ENCODE measurements at places on chromosomes 2 and 18.
A peak's percentile ranks its signal among the peaks of the same experiment; 100 is the strongest.

- no peaks in the 10 kb centered on the region for H3K36me3 ChIP-seq
- H3K27ac ChIP-seq = no peak overlapping the region
- H3K27me3 ChIP-seq = no peaks in the 10 kb centered on the region
- no peak overlapping the region for H3K4me3 ChIP-seq
- DNase-seq = no peak
- H3K4me1 ChIP-seq = no peaks in the 10 kb centered on the region
Measured at GRCh38 chr18:44325903-44326635, 354.6 kb upstream of the SETBP1 start.

DNA sequence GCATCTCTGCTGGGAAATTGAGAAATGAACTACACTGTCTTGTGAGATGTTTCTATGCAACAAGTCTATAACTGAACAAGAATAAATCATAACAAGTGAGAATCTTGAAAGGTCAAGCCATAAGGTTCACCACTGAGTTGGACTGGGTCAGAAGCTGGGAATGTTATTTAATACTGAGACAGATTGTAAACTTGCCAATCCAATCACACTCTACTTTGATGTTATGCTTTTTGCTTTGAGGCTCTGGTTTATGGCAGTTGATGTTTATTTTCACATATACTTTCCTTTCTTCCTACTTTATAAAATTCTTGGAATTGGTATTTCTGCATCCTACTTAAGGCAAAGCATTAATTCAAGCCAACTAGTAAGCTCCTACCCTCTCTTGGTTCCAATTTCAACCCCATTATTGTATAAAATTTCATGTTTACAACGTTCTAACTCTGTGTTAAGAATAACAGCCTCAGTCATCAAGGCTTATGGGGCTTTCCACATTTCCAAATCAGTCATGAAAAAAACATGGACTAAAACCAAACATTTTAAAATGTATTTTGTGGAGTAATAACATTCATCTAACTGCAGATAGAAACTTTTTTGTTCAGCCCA lies 533.4 kb downstream of the NYAP2 start:
- H3K4me1 ChIP-seq = no peaks in the 10 kb centered on the region
- no peak for DNase-seq

DNA sequence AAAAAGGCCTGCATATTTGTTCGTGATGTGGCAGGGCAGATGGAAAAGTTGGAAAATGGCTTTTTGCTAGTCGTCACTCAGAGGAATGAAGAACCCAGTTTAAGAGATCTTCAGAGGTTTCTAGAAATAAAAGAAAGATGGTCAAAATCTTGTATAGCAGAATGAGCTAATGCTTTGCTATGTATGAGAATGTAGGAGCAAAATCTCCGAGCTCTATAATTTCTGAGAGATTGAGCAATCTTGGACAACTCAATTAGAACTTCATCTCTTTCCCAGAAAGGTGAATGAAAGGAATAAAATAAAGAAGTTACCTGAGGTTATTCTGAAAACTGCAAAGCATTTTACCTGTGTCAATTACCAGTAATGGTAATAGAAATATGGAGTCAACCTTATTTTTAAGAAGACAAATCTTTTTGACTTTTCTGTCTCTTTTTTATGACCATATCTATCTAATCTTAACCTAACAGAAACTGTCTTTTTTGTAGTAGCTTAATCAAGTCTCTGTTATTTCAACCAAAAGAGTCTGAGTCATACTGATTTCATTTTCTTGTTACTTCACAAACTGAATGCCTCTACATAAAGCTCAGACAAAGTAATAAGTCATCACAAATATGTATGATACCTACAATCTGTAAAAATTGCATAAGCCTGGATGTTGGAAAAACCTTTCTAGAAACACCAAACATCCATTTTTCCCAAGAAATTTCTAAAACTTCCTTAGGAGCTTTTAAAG lies 32.5 kb downstream of the CCDC68 start:
- H3K27me3 ChIP-seq = no peaks in the 10 kb centered on the region
- H3K27ac ChIP-seq = no peak overlapping the region
- no peaks in the 10 kb centered on the region for H3K4me1 ChIP-seq
- DNase-seq = no peak
- no peaks in the 10 kb centered on the region for H3K36me3 ChIP-seq

- no peaks in the 10 kb centered on the region for H3K36me3 ChIP-seq
- H3K27ac ChIP-seq = no peak overlapping the region
- no peak overlapping the region for H3K4me3 ChIP-seq
- H3K4me1 ChIP-seq = no peaks in the 10 kb centered on the region
- no peak for DNase-seq
Measured at GRCh38 chr2:106614511-106615291, 127.5 kb downstream of the CD8B2 start.

DNA sequence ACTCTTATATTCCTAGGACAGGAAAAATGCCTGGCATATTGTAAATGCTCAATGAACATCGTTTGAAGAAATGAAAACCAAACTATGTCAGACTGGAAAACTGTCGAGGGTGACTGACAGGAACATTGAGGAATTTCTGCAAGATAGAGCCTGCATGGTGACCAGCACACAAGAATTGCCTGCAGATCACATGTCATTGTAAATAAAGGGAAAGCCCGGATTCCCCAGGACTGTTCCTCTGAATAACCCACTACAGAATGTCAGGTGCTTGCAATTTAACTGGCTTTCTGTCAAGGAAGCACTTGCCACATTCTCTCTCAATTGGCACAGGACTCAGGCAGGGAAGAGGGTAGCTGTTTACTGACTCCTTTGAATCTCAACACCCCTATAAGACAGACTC lies 129.0 kb upstream of the REG3G start:
- H3K27ac ChIP-seq = no peak overlapping the region
- no peak overlapping the region for H3K4me3 ChIP-seq
- no peaks in the 10 kb centered on the region for H3K27me3 ChIP-seq
- H3K36me3 ChIP-seq = no peaks in the 10 kb centered on the region
- no peaks in the 10 kb centered on the region for H3K4me1 ChIP-seq

DNA sequence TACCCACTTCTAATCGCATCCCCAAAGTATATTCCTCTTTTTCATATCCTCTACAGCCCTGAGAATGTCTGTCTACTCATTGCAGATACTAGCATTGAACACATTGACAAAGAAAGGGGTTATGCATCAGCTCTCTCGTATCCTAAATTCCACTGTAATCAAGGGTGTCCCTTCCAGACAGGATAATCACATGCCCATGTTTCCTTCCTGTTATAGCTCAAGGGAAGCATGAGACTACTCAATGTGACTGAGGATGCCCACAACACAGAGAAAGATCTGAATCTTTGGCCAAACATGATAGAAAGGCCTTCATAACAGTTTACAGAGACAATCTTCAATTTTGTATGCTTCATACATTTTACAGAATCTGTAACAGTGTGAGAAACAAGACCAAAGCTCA lies 69.2 kb downstream of the HIBCH start:
- no peak overlapping the region for H3K27ac ChIP-seq
- no peak for DNase-seq
- no peaks in the 10 kb centered on the region for H3K4me1 ChIP-seq
- no peak overlapping the region for H3K4me3 ChIP-seq
- no peaks in the 10 kb centered on the region for H3K27me3 ChIP-seq

GRCh38 chr2:28681606-28682005 lies 70.0 kb upstream of the PPP1CB start:
- DNase-seq = no peak
- no peaks in the 10 kb centered on the region for H3K36me3 ChIP-seq
- no peaks in the 10 kb centered on the region for H3K27me3 ChIP-seq
- no peak overlapping the region for H3K4me3 ChIP-seq
- H3K27ac ChIP-seq = peak overlapping the region; percentile 36
- peaks cover 29% of the 10 kb centered on the region for H3K4me1 ChIP-seq

DNA sequence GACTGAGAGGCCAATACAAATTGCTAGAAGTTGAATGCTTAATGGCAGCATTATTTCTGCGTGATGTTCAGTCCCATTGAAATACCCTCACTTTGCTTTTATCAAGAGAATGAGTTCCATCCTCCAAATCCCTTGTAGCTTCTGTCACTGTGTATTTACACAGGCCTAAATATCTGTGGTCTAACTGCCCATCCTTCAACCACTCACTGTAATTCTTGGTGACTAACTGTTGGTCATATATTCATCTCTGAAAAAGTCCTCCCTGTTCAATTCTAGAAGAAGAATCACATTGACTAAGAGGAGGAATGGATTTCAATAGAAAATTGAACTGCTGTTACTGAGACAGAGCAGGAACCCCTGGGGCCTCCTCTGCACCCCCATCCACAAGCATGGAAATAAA lies 74.2 kb upstream of the L3MBTL4 start:
- H3K4me3 ChIP-seq = no peak overlapping the region
- H3K36me3 ChIP-seq = no peaks in the 10 kb centered on the region
- no peaks in the 10 kb centered on the region for H3K4me1 ChIP-seq
- H3K27me3 ChIP-seq = no peaks in the 10 kb centered on the region

DNA sequence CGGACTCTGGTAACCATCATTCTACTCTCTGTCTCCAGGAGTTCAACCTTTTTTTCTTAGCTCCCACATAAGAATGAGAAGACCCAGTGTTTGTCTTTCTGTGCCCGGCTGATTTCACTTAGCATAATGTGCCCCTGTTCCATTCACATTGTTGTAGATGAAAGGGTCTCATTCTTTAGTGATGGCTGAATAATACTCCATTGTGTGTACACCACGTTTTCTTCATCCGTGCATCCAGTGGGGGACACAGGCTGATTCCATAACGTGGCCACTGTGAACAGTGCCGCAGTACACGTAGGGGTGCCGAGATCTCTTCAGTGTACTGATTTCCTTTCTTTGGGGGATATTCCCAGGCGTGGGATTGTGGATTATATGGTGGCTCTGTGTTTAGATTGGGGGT lies 72.3 kb upstream of the NFATC1 start:
- H3K36me3 ChIP-seq = peaks cover 3% of the 10 kb centered on the region
- H3K4me1 ChIP-seq = peaks cover under 1% of the 10 kb centered on the region
- no peak overlapping the region for H3K4me3 ChIP-seq
- H3K27me3 ChIP-seq = no peaks in the 10 kb centered on the region
- H3K27ac ChIP-seq = no peak overlapping the region

DNA sequence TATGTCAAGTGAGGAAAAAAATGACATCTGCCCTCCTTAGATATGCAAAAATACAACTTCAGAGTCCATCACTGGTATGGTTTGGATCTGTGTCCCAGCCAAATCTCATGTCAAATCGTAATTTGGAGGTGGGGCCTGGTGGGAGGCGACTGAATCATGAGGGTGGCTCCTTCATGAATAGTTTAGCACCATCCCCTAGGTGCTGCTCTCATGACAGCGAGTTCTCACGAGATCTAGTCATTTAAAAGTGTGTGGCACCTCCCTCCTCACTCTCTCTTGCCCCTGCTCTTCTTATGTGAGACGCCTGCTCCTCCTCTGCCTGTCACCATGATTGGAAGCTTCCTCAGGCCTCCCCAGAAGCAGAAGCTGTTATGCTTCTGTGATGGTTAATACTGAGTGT lies 5.9 kb upstream of the PSMA8 start:
- no peak for DNase-seq
- H3K27ac ChIP-seq = no peak overlapping the region
- H3K4me3 ChIP-seq = no peak overlapping the region
- H3K27me3 ChIP-seq = no peaks in the 10 kb centered on the region
- H3K4me1 ChIP-seq = no peaks in the 10 kb centered on the region

DNA sequence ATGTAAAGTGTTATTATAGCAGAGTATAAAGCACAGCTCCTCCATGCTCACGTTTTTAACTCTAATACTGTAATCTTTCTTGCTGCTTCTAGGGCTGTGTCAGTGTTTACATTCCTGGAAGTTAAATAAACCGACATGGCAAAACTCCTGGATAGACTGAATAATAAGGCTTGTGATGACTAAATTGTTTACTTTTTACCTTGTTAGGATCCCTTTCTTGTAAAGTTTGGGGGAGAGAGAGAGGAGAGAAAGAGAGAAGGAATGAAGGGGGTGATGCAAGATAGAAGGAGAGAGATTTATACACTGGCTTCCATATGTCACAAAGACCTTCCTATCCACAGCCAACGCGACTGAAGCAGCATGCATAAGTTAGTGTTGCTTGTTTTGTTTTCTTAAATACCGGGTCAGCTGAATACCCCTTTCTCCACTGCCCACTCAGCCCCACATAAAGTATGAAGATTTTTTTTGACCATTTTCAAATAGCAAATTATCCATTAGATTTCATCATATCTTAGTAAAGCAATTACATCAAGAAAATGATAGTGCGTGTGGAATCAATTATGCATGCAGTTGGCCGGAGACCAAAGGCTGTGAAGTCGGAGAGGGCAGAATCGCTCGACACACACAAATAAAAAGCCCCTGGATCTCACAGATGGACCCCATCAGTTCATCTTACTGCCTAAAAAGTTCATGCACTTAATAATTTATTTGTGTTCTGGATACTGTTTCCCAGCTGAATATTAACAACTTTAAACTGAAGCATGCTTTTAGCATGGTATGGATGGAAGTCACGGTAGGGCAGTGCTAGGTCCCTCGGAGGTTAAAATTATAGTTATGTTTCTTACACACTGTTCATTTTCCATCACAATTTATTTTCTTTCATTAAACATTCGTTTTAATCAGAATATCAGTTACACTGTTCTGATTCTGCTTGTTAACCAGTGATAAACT lies 20.1 kb downstream of the BCL11A start:
- H3K27me3 ChIP-seq = no peaks in the 10 kb centered on the region
- no peak for DNase-seq
- H3K4me3 ChIP-seq = no peak overlapping the region
- no peak overlapping the region for H3K27ac ChIP-seq

DNA sequence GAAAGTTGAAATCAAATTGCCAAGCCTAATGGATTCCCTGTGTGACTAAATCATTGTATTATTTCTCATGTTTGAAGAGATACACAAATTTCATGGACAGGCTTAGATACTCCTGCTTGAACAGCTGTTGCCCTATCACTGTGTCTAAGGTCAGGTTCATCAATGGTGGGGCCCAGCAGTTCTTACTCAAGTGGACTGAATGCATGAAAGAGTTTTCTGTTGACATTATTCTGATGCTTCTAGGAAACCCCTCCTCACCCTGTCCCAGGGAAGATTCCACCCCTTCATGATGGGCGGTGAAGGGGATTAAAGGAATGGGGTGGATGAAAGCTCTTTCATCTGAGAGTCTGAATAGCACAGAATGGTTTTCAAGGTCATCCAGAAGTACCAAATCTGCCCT lies 148.8 kb downstream of the INO80D start:
- no peaks in the 10 kb centered on the region for H3K4me1 ChIP-seq
- peaks cover 4% of the 10 kb centered on the region for H3K27me3 ChIP-seq
- no peak overlapping the region for H3K4me3 ChIP-seq
- DNase-seq = no peak
- H3K27ac ChIP-seq = no peak overlapping the region

DNA sequence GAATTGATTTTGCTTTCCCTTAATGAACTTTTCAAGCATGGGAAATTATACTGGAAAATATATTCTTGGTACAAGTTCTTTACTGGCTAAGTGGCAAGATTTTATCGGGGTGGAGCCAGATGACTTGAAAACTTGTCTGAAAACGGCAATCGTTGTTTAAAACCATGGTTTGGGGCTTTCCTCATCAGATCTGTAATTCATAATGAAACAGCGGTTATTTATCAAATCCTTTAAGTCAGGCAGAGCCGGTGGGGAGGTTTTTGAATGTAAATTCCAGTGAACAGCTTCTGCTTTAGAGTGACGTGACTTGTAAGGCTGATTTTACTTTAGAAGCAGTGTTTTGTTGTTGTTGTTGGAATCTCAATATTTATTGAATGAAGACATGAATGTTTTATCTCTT lies 2.6 kb downstream of the SEC11C start:
- H3K36me3 ChIP-seq = no peaks in the 10 kb centered on the region
- H3K27ac ChIP-seq = peak overlapping the region; percentile 11
- peaks cover 51% of the 10 kb centered on the region for H3K4me1 ChIP-seq
- no peaks in the 10 kb centered on the region for H3K27me3 ChIP-seq
- peak; percentile 9 for DNase-seq

GRCh38 chr18:50013363-50014138 lies 181.4 kb downstream of the MYO5B start:
- H3K36me3 ChIP-seq = no peaks in the 10 kb centered on the region
- no peak for DNase-seq
- no peak overlapping the region for H3K27ac ChIP-seq
- no peaks in the 10 kb centered on the region for H3K27me3 ChIP-seq
- no peak overlapping the region for H3K4me3 ChIP-seq

All from CD4-positive, alpha-beta memory T cell (primary cell).